ENCODE measurements at places on chromosomes 11 and 22.
A peak's percentile ranks its signal among the peaks of the same experiment; 100 is the strongest.

DNA sequence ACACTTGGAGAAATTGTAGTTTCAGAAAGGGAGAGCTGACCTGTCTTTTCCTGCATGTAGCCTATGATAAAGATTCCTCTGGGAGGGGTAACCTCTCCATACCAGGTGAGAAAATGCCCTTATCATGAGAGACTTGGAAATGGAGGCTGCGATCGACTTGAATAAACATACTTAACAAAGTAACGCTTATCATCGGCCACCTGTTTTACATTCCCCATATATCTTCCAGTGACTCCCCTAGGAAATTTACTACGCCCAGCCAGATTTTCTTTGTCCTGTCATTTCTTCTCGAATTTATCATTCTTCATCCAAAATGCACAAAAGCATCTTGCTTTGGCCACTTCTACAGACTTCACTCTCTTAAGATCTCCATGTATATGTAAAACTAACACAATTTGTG, 143.5 kb downstream of the CCDC81 start:
- DNase-seq: no peak

DNA sequence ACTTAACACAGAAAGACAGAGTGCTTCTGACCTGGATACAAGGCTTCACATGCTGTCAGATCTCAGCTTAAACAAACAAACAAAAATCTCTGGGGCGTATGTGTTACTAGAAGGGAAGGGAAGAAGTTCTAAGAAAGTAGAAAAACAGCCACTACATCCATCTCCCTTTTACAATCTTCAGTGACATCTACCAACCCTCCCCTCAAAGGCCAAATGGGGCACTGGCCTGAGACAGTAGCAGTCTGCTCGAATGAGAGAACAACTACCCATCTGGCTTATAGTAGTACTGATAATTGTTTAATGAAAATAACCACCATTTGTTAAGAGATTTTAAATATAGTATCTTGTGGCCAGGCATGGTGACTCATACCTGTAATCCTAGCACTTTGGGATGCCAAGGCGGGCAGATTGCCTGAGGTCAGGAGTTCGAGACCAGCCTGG, 29.4 kb downstream of the CCDC83 start:
- no peak for DNase-seq

GRCh38 chr11:120590472-120590871, 78.9 kb downstream of the GRIK4 start:
- DNase-seq: no peak

GRCh38 chr11:84780689-84781293, 846.4 kb downstream of the DLG2 start:
- no peak for DNase-seq

GRCh38 chr11:269146-269890, 8.9 kb upstream of the NLRP6 start:
- DNase-seq: no peak

DNA sequence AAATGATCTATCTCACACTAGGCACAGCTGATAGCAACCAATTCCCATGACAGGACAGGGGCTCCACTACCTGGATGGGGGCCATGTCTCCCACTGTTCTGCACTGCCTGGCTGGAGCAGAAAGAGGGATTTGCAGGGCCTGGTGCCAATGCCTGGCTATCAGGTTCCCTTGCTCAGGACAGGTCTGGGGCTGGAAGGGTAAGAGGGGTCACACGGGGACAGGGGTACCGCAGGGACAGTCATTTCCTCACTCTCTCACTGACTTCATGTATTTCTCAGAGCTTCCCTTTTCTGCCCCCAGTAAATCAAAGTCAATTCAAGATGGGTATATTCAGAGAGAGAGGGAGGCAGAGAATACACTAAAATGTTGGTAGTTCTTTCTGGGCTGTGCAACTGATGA, 119.1 kb upstream of the CSNK2A3 start:
- DNase-seq: no peak

GRCh38 chr11:77411137-77411707, 62.7 kb downstream of the PAK1 start:
- DNase-seq: no peak

GRCh38 chr22:48083502-48083901, 1321.1 kb downstream of the TBC1D22A start:
- DNase-seq: no peak

DNA sequence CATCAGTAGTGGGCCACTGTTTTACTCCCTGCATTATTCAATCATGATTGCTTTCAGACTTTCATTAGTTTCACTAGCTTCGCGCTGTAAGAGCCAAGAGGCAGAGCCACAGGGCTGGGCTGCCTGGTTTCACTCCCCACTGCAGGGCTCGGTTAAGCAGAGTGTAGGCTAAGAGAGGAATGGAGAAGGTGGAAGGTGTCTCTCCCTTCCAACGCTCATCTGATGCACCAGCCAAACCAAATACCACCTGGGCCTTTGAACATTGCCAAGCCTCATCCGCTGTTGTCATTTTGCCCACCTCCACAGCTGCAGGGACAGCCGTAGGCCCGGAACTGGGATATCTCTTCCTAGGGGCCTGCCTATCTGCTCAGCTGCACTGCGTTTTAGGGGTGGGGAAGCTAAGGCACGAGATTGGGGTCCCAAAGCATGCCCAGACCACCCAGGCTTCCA, 480 bp upstream of the SMARCB1 start:
- DNase-seq: no peak

- no peak for DNase-seq
Observed at GRCh38 chr11:59152312-59152951, 9.8 kb downstream of the FAM111A start.

DNA sequence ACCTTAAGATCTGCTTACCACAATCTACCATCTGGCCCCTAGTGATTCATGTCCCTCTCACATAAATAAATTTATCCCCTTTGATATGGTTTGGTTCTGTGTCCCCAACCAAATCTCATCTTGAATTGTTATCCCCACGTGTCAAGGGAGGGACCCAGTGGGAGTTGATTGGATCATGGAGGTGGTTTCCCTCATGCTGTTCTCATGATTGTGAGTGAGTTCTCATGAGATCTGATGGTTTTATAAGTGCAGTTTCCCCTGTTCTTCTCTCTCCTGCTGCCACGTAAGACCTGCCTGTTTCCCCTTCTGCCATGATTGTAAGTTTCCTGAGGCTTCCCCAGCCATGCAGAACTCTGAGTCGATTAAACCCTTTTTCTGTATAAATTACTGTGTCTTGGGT, 37.2 kb downstream of the OR2AG2 start:
- DNase-seq: no peak

DNA sequence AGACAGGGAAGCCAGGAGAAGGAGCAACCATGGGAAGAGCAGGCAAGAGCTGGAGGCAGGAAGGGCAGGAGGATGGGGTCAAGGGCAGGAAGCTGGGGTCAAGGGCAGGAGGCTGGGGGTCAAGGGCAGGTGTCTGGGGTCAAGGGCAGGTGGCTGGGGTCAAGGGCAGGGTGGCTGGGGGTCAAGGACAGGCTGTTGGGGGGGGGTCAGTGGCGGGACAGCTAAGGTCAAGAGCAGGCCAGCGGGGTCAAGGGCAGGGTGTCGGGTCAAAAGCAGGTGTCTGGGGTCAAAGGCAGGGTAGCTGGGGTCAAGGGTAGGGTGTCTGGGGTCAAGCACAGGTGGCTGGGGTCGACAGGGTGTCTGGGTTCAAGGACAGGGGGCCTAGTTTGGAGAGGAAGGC, 24.2 kb downstream of the CPT1A start:
- DNase-seq: no peak

DNA sequence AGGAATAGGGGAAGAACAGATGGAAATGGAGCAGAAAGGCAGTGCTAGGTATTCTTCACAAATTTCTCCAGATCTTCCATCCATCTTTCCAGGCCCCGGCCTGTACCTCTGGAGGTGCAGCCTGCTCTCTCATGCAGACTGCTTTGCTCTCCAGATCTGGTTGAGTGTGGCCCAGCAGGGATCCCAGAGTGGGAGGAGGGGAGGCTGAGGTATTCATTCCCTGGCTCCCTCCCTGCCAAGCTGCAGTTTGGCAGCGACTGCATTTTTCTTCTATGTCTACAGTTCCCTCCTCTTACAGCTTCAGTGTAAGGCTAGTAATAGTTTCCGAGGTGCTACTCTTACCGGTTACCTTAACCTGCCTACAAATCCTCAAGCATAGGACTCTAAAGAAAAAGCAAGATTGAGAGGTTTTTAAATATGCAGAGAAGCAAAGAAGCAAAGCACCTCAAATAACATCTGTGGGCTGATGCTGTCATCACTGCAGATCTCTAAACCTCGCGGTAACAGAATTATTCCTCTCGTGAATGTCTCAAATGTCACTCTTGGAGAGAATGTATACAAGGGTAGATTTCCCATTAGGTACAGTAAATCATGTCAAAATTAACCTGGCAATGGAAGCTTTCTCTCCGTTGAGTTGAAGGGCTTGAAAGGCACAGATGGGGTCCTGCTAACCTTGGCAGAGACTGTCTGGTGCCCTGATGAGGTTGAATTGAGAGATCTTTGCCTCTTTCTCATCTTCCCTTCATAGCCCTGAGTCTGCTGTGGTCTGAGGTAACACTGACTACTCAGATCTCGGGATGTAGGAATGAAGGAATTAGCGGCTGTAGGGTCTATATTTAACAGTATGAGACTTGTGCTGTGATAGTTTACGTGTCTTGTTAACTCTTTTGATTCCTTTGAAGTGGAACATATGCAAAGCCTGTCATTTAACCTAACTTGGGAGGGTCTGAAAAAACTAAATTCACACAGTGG, 297.9 kb upstream of the C11orf87 start:
- DNase-seq: no peak

DNA sequence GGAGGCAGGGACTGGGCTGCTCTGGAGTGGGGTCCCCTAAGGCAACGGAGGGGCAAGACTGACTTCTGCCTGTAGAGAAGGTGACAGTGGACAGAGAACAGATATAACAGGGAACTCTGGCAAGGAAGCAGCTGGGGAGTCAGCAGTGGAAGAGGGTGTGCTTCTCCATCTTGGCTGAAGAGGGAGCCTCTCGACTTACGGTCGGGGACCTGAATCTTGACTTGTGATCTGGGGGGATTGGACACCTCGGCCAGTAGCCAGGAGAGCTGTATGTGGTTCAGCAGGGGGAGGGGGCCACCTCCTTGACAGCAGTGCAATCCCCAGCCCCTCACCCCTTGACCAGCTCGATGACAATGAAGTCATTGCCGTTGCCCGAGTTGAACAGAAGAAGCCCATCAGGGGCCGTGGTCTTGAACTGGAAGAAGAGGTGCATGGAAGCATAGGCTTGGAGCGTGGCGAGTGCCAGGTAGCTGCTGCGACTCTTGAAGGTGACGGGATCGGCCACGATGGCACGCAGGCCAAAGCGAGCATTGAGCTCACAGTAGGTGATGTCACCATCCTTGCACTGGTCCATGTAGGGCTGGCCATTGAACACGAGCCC, 60.0 kb downstream of the SLC22A12 start:
- no peak for DNase-seq

DNA sequence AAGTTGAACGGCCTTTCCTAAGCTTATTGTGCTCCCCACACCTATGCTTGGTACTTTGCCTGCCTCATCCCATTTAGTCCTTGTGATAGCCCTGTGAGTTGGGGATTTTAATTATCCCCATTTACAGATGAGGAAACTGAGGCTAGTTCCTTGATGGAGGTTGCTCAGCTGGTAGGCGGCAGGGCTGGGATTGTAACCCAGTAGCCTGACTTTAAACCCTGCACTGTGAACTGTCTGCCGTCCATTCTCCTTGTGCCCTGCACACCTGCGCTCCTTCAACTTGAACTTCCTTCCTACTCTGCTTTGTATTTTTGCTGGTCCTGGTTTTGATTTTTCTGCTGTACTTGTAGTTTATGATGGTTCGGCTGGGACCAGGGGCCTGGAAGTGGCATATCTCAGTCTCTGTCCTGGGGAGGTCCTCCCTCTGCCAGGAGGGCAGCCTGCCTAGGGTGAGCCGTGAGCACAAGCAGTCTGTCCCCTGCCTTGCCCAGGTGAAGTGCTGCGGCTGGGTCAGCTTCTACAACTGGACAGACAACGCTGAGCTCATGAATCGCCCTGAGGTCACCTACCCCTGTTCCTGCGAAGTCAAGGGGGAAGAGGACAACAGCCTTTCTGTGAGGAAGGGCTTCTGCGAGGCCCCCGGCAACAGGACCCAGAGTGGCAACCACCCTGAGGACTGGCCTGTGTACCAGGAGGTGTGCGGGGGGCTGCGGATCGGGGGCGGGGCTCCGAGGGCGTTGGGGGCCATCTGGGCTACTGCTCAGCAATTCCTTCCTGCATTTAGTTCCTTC, 52.4 kb downstream of the CD82 start:
- no peak for DNase-seq

DNA sequence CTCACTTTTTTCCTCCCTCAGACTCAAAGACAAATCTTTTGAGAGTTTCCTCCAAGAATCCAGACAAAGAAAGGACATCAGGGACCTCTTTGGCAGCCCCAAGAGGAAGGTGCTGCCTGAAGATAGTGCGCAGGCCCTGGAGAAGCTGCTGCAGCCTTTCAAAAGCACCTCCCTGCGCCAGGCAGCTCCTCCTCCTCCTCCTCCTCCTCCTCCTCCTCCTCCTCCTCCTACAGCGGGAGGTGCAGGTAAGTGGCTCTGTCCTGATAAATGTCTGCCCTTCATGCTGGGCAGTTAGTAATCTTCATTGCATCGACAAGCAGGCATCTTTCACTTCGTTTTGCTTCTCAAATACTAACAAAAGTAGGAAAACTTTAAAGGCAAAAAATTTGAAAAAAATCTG, 82.8 kb upstream of the PARVA start:
- no peak for DNase-seq

DNA sequence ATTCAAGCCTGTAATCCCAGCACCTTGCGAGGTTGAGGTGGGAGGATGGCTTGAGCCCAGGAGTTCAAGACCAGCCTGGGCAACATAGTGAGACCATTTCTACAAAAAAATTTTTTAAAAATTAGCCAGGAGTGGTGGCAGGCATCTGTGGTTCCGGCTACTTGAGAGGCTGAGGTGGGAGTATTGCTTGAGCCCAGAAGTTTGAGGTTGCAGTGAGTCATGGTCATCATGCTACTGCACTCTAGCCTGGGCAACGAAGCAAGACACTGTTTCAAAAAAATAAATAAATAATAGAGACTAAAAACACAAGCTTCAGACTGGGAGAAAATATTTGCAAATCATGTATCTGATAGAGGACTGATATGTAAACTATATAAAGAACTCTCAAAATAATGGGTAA, 33.2 kb downstream of the BTBD10 start:
- DNase-seq: no peak

DNA sequence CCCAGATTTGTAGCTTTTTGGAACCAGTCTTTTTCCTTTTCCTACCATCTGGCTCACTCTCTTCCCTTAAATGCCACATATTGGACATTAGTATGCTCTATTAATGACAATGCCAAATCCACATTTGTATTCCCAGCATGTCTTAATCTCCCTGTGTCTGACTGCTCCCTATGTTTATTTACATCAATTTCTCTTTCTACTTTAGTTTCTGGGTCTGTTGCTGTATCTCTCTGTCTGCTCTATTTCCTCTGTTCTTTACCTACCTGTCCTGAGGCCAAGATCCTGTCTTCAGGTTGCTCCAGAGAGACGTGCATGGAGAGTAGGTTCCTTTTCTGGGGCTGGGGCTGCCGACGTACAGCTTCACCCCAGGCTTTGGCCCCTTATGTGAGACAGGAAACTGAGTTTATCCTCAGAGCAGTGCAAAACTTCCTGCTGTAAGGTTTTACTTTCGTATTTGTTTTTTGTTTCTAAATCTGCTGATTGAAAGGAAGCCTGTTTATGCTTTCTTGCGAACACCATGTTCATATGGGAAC, 25.6 kb downstream of the OR2AG2 start:
- no peak for DNase-seq

GRCh38 chr11:116986521-116987105, 111.6 kb downstream of the SIK3 start:
- DNase-seq: no peak

- DNase-seq: peak; percentile 58
Observed at GRCh38 chr22:22710719-22711531, 66.5 kb downstream of the GGTLC2 start.

- no peak for DNase-seq
Observed at GRCh38 chr11:27716835-27717234, 16.6 kb upstream of the BDNF start.

- no peak for DNase-seq
Observed at GRCh38 chr11:72834905-72835304, 20.7 kb downstream of the ATG16L2 start.

Data from stimulated activated CD8-positive, alpha-beta memory T cell treated with anti-CD3 and anti-CD28 coated beads, Interleukin-2, amount 100 ng/mL, for 1 hour (primary cell).